ENCODE measurements at places on chromosomes 7 and 10.

DNA sequence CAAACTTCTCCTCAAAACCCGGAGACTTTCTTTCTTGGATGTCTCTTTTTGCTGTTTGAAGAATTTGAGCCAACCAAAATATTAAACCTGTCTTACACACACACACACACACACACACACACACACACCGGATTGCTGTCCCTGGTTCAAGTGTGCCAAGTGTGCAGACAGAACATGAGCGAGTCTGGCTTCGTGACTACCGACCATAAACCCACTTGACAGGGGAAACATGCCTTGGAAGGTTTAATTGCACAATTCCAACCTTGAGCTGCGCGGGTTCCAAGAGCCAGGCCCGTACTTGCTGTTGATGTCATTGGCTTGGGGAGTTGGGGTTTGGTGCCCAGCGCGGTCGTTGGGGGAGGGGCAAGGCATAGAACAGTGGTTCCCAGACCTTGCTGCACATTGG lies 1.7 kb downstream of the EGFR start:
- no peak for DNase-seq

GRCh38 chr10:77226853-77227565 lies 410.6 kb downstream of the KCNMA1 start:
- DNase-seq, result no peak

GRCh38 chr10:50325449-50326171 lies 74.3 kb upstream of the ASAH2 start:
- DNase-seq, result no peak

GRCh38 chr7:112484671-112485167 lies 3.9 kb downstream of the LSMEM1 start:
- no peak for DNase-seq

DNA sequence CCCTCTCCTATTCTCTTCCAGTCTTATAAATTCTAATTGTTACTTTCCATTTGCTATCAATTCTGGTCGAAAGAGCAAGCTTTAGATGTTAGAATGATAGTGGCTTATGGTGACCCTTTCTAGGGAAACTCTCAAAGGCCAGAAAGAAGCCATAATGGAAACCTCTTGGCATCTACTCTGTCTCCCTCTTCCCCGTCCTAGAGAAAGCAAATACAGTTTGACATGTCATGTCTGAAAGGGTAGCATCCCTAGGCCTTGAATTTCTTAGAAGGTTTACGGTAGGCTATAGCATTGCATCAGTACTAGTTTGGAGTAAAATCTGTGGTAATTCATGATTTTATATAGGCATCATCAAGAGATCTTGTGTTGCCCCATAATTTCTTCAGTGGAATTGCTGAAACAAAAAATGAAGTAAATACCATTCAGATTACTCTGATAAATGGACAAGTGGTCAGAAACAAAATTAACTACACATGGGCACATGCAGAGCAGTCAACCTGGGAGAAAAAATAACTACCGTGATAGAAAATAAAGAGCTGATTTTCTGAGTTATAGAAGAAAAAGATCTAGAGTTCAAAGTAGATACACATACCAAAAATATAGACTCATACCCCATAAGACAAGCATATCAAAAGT lies 4.4 kb downstream of the PRKAR2B start:
- no peak for DNase-seq

DNA sequence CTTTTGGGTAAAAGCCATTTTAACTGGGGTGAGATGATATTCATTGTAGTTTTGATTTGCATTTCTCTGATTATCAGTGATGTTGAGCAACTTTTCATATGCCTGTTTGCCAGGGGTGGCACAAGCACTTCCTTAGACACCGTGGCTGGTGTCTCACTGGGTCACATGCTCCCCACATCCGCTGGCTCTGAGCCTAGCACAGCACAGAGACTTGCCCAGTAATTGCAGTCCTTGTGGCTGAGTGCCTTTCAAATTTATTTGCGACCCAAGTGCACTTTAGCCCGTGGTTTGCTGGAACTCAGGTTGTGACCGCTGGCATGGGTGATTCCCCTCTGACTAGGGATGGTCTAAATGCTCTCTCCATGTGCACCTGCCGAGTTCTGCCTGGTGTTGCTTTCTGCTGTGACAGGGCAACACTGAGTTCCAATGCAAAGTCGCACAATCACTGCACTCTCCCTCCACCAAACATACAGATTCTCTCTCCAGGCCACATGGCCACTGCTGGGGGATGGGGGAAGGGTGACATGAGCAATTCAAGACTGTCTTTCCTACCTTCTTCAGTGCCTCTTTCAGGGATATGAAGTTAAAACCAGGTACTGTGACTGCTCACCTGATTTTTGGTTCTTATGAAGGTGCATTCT lies 66.5 kb downstream of the ZNF277 start:
- no peak for DNase-seq

DNA sequence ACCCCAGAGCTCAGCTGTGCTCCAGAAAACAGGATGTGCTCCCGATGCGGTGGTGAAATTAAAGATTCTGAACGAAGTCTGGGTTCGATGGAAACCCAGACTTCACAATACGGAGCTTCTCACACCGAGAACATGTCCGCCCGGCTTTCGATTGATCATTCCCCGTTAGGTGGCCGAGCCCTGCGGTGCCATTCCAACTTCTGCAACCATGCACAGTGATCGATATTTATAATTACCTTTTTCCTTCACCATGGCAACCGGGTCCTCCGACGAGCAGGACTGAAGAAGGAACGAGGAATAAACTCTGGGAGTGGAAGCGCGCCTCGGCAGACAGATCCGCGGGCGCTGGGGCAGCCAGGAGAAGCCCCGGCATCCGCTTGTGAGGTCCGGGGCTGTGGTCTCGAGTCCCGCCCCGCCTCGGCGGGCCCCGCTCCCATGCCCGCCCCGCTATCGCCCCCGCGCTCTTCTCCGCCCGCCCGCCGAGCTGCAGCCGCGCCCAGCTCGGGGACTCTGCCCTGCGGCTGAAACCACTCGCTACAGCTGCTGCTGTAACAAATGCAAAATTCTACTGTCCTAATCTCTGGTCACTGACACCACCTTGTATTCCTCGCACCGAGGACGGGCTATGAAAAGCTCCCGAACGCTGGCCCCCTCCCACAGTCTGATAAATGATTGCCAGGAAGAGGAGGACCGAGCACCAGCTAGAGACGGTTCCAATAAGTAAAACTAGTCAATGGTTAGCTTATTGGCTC lies 26.2 kb downstream of the ABLIM1 start:
- DNase-seq, result no peak

GRCh38 chr7:26178272-26178960 lies 22.1 kb downstream of the HNRNPA2B1 start:
- DNase-seq, result no peak

DNA sequence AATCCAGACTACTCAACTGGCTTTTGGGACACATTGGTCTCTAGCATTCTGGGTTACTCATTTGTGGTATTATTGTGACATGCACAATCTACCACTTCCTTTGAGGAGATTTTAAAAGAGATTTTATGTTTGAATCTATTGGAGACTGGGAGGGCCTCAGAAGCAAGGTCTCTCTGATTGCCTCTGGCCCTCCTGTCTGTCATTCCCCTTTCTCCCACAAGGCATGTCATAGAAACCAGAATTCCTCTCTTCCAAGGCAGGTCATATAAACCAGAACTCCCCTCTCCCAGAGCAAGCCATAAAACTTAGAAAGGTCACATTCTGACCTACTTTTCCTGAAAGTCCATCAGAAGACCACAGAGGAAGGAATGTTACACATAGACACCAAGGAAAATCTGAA lies 777.7 kb downstream of the PHTF2 start:
- no peak for DNase-seq

DNA sequence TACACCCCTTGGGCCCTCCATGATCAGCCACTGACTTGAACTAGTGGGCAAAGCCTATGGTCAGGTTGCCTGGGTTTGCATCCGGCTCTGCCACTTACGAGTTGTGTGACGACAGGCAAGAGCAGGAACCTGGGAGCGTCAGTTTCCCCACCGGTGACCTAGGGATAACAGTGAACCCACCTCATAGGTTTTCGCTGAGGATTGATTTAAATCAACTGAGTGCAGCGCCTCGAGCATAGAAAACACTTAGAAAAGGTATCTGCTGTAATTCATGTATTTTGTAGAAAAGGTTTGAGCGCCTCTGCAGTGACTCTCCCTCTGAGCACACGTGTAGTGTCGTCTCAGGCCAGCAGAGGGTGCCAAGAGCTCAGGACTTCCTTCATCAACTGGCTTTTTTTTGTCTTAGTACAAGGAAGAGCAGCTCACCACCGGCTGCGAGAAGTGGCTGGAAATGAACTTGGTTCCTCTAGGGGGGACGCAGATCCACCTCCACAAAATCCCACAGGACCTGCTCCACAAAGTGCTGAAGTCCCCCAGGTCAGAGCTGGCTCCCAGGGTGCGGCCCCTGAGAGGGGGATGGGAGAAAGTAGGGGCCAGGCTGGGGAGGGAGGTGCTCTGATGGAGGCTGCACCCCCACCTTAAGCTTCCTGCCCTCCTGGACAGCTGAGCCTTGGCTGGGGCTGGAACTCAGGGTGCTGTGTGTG lies 27.7 kb downstream of the BTBD16 start:
- peak; percentile 84 for DNase-seq

GRCh38 chr10:71536332-71536731 lies 139.6 kb downstream of the CDH23 start:
- DNase-seq, result no peak

- DNase-seq, result no peak
Observed at GRCh38 chr10:110404825-110405224, 92.9 kb upstream of the DUSP5 start.

DNA sequence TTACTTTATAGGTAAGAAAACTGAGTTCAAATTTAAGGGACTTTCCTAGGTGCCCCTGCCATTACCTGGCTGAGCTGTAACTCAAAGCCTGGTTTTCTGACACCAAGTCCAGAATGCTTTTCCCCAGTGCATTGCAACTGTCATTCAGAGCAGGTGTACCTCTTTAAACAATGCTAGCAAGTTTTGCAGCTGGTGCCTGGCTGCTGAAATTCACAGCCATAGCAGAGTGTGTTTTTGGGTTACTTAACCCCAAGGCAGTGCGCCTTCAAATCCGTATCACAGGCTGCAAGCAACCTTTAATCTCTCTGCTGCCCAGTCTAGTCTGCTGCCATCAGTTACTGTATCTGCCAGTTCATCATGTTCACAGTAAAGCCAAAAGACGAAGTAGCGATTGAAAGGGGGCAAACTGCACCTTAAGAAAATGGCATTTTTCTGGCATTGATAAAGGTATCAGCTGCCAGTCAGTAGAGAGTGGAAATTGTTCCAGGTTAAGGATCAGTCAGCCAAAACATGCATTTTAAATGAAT lies 265.4 kb downstream of the CSTF2T start:
- no peak for DNase-seq

DNA sequence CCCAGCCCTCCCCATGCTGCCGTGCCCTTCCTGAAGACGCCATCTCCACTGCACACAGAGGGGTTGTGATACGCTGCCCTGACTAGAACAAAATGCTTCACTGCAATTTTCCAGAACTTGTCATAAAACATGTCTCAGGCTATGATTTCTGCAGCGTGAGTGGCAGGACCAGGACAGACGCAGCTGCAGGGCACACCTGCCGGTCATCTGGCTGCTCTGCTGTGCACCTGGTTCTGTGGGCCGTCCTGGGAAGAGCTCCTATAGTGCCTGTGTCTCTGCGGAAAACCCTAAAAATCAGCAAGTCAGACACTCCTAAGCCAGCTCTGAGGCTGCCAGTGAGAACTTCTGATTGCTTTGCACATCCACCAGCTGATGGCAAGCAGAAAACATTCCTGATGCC lies 39.7 kb upstream of the DIP2C start:
- no peak for DNase-seq

- no peak for DNase-seq
Observed at GRCh38 chr10:117175215-117175900, 21.9 kb upstream of the KCNK18 start.

DNA sequence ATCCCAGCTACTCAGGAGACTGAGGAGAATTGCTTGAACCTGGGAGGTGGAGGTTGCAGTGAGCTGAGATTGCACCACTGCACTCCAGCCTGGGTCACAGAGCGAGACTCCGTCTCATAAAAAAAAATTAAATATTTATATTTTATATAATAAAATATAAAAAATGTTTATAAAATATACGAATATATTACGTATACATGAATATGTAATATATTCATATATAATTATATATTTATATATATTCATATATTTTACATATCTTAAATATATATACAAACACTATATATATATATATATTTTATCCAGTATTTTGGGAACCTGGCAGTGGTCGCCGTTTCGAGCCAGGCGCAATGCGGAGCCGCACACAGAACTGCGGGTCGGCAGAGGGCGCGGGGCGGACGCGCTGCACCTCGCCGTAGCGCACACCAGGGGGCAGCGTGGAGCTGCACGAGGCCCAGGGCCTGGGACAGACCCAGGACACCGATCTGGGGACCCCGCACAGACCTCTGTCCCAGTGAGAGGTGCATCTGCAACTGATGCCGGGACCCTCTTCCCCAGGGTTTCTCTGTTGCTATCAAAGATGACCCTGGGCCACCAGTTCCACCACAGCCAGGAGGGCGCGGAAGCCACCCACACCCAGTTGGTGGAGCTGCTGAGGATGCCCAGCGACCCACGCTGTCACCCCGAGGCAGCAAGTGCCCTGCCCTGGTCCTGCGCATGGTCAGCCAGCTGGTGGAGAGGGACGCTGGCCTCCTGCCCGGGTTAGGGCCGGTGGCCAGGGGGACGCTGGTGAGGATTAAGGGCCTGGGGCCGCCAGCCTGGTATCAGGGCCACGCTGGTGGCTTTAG lies 22.7 kb downstream of the AP5Z1 start:
- peak; percentile 55 for DNase-seq

GRCh38 chr7:132179080-132179430 lies 397.2 kb downstream of the PLXNA4 start:
- DNase-seq, result no peak

DNA sequence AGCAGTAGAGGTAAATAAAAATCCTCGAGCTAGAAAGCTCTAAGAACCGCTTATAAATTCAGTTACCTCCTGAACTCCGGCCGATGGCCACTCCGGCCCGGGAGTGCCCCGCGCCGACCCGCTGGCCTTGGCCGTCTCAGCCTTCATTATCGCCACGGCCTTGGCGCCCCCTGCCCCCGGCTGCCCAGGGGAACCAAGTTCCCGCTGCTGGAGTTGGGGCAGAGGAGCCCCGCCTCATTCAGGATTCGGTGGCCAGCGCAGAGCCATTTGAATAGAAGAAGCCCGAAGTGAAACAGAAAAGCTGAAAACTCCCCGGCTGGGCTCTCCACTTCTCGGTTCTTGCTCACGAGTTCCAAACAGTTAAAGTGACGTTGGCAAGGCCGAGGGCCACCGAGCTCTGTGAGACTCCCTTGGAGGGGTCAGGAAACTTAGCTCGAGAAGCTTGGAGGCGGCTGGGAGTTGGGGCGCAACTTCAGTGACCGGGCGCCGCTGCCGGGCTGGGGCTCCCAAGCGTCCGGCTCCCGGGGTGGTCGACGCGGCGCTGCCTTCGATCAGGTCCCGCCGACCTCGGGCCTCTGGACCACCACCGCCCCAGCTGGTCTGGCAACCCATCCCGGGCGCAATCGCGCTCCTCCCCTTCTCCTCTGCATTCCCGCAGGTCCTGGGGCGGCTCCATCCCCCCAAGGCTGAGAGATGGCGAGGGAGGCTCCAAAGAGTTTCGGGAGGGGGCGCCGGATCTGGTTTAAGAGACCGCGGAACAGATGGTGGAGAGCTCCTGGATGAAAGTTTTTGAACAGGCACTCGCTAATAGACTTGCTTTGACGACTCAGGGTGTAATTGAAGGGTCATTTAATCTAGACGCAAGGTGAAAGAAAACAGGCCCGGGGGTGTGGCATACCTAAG lies 5.8 kb upstream of the FEZF1 start:
- DNase-seq, result no peak

- peak; percentile 88 for DNase-seq
Observed at GRCh38 chr7:21966271-21966670, 20.6 kb upstream of the CDCA7L start.

- DNase-seq, result peak; percentile 37
Observed at GRCh38 chr7:157228864-157229422, 90.2 kb downstream of the UBE3C start.

GRCh38 chr7:22480523-22481075 lies 19.4 kb downstream of the STEAP1B start:
- DNase-seq, result no peak

Measured in OCI-LY7 (cell line).